Activated naive CD4-positive, alpha-beta T cell treated with anti-CD3 and anti-CD28 coated beads for 36 hours (primary cell): ENCODE measurements at places on chromosomes 13 and 19.

DNA sequence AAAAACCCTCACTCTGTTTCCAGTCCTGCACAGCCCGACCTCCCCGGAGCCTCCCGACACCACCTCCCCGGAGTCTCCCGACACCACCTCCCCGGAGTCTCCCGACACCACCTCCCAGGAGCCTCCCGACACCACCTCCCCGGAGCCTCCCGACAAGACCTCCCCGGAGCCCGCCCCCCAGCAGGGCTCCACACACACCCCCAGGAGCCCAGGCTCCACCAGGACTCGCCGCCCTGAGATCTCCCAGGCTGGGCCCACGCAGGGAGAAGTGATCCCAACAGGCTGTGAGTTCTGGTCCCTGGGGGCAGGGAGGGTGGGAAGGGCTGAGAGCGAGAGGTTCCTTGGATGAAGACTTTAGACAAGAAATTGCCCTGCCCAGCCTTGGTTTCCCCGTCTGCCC lies 5.4 kb downstream of the MADCAM1 start:
- DNase-seq: no peak

GRCh38 chr19:5298471-5298901 lies 42.1 kb downstream of the PTPRS start:
- no peak for DNase-seq

DNA sequence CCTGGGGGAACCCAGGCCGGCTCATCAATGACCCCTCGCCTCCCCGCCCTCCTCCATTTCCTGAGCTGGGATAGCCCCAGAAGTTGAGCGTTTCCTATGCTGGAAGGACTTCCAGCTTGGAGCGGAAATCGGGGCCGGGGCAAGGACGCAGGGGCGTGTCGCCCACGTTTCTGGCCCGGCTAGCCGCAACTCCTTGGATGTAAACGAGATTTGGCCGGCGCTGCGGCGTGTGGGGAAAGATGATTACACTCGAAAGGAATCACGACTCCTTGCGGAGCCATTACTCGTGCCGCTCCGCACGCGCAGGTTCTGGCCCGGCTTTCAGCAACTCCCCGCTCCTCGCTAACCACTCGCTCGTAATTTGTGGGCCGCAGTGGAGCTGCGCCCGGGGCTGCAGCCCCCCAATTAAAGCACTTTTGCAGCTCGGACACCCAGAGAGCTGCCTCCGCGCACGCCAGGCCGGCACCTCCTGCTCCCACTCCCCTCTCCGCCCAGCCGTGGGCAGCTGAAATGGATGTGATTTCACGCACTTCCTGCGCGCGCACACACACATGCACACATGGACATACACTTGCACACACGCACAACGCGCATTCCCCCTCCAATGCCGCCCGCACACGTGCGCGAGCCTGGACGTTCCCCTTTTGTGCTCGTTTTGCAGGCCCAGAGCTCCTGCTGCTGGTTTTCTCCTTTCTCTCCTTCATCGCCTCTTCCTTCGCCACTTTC lies 15.7 kb downstream of the ZIC5 start:
- no peak for DNase-seq

GRCh38 chr19:44720945-44721344 lies 22.0 kb downstream of the CEACAM16 start:
- no peak for DNase-seq

- no peak for DNase-seq
Measured at GRCh38 chr13:70034286-70034685, 73.3 kb upstream of the ATXN8OS start.

DNA sequence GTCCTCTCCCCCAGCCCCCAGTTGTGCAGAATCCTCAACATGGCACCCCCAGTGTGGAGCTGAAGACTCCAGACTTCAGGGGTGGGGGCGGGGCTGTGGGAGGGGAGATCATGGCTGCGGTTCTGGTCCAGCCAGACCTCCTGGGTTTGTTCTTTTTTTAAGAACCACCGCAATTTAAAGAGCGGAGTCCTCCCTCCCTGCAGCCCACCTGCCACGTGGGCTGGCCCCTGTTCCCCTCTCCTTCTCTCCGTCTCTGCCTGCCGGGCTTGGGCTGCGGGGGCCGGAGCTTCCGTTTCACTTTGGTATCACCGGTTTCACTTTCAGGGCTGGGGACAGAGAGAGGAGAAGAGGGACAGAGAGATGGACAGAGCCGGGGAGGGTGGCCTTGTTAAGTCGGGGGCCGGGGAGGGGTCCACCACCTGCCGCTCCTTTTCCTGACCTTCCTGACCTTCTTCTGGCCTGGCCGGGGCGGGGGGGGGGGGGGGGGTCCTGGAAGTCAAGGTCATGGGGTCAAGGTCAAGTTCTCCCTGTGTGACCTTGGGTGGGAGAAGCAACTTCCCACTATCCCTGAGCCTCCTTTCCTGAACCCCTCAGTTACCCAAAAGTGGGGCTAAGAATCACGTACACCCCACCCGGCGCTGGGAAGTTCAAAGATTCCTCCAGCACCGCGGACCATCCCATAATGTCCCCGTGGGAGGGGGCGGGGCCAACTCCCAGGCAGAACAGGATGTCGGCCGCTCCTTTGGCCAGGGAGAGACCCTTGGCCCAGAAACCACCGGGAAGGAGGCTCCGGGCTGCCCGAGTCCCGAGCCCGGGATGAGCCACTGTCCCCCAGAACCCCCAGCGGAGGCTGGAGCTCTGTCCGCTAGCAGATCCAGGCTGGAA lies 11.3 kb upstream of the ZBTB7A start:
- peak; percentile 59 for DNase-seq

DNA sequence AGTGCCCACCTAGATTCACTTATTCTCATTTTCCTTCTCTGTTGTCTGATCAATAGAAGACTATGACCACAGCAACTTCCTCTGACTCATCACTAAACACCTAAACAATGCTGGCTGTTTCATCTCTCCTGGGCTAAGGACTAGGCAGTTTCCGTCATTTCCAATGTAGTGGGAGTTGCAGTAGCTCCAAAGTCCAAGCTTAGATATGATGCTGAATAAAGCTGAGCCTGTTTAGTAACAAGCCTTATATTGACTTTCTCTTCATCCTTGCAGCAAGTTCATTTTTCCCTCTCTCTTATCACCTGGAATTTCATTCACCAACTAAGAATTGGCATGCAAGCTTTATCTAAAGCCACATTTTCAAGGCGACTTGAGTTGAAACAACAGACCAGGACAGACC lies 53.5 kb upstream of the PCDH9 start:
- DNase-seq: no peak

DNA sequence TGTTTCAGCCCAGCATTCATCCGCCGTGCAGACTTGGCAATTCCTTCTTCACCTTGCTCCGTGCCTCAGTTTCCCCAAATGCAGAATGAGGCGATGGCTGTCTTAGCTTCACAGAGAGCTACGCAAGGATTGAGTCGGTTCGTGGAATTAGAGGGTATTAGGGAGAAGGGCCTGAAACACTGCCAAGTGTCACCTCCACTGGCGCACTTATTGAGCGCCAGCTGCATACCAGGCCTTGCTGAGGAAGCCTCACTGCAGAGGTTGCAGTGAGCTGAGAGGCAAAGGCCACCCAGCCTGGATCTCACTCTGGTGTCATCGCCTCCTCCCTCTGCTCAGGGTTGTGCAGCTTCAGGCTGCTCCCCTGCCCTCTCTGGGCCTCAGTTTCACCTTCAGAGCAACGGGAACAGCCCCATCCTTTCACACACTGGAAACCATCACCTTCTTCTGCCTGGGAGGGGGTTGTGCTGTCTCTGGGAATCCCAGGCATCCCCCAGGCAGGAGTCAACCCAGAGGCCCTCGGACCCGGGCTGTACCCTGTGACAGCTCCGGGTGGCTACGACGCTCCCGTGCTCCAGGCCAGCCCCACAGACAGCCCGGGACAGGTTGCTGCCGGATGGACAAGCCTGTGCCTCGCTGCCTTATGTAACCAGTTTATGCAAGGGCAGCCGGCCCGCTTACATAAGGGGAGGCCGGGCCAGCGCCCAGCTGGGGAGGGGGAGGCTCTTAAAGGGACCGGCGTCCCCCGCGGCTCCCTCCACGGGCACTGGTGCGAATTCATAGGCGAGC lies 31.9 kb downstream of the NFIC start:
- DNase-seq: no peak

DNA sequence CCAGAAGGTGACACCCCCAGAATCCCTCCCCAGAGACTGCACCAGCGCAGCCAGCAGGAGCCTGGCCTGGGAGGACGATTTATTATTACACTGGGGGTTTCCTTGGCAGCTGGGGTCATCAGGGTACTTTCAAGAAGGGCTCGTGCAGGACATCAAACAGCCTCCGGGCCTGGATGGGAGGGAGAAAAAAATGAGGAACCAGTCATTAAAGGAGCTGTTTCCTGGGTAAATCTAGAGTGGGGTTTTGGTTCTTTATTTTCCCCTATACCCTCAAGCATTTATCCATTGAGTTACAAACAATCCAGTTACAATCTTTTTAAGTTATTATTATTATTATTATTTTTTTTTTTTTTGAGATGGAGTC lies 3.1 kb downstream of the POLR1G start:
- no peak for DNase-seq

- no peak for DNase-seq
Measured at GRCh38 chr13:75790198-75790970, 154.3 kb downstream of the LMO7 start.

GRCh38 chr13:51596541-51596940 lies 12.3 kb downstream of the WDFY2 start:
- DNase-seq: no peak

- DNase-seq: no peak
Measured at GRCh38 chr13:67914535-67914934, 684.4 kb upstream of the PCDH9 start.

DNA sequence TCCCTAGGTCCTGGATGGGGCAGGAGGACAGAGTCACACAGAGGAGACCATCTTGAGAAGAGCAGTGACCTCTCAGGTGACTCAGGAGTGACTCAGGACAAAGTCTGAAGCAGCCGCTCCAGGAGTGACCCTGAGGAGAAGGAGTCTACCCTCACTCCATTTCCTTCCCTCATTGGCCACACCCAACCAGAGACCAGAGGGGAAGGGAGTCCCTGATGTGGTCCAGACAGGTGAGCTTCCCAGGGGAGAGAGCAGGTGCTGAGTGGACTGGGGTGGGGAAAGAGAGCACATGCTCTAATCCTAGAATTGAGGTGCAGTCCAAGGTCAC lies 75.5 kb upstream of the MEDAG start:
- no peak for DNase-seq

DNA sequence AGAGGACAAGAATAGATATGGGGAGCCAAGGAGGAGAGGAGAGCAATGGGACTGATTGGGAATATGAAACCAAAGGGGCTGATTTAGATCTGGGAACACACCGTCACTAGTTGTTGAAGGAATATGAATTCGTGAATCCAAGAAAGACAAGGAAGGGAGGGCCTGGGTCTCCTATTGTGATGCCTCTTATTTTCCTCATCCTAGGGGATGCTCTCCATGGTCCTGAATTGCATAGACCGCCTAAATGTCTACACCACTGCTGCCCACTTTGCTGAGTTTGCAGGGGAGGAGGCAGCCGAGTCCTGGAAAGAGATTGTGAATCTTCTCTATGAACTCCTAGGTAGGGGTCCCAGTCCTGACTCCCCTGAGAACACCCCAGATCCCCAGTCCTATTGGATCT lies 21.5 kb downstream of the RYR1 start:
- DNase-seq: no peak

- DNase-seq: no peak
Measured at GRCh38 chr19:29562299-29563297, 36.8 kb downstream of the VSTM2B start.

DNA sequence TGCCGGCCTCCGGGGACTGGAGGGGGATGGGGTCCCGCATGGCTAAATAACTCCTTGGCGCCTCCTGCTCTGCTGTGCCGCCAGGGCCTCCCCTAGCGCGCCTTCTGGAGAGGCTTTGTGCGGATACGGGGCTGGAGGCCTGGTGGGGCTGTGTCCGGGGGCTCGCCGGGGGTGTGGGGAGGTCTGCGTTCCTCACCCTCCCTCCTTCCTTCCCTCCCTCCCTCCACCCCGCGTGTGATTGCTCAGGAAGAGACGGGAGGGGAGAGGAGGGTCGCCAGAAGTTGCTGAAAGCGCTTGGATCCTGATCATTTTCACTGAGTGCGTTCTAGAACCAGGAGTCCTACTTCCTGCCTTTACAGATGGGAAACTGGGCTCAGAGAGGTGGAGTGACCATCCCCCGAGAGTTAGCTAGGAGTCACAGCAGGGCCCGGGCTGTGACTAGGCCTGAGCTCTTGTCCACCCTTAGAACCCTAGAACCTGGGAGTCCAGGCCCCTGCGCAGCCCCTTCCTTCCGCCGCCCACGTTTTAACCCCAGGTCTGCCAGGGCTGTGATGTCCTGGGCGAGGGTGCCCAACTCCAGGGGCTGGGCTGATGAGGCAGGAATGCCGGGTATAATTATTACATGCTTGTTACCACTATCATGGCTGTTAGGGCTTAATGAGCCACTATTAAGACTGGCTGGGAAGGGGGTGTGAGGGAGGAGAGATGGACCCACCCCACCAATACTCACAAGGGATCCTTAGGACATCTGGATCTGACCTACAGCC lies 782 bp upstream of the JUND start:
- peak; percentile 46 for DNase-seq

DNA sequence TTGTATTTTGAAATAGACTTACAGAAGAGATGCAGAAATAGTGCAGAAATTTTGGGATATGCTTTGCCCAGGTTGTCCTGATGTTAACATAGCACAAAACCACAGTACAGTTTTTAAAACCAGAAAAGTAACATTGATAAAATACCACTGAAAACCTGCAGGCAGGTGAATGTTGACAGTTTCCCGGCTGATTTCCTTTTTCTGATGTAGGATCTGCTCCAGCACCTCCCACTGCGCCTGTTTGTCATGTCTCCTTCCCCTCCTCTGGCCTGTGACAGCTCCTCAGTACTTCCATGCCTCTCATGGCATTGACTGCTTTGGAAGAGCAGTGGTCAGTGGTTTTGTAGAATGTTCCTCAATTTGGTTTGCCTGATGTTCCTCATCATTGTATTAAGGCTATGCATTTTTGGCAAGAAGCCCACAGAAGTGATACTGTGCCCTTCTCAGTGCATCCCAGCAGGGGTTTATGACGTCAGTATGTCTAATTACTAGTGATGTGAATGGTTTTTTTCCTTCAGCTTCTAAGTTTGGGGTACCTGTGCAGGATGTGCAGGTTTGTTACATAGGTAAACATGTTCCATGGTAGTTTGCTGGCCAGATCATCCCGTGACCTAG lies 31.0 kb downstream of the TDRD12 start:
- no peak for DNase-seq

- no peak for DNase-seq
Measured at GRCh38 chr19:35086455-35086854, 29.2 kb upstream of the FXYD3 start.

DNA sequence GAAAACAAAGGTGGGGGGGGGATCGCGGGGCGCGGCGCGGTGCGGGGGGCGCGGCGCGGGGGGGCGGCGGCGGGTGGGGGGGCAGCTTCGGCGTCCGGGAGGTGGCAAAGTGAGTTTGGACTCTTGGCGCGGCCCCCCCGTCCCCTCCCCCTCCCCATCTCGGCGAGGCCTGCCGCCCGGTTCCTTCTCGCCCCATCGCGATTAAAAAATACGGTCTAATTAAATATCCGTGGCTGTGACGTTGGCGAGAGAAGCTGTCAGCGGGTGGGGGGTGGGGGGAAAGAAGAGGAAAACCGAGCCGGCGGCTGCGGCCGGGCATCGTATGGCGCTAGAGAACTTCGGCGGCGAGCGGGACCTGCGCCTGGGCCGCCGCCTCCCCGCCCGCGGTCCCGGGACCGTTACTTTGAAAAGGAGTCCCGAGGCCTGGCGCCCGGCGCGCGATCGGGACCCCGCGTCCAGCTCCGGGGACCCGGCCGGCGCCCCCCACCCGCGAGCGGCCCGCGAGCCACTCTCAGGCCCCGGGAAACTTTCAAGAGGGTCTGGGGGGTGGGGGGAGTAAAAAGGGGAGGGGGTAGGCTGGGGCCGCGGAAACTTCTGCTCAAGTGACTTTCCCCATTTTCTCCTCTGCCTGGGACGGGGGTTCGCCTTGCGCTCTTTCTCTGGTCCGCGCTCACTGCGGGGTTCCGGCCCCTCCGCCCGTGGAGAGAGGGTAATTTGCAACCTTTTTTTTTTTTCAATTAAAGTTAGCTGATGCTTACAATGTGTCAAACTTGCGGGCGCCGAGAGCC lies 146.3 kb upstream of the ZNF536 start:
- DNase-seq: no peak
